Activated CD8-positive, alpha-beta memory T cell treated with anti-CD3 and anti-CD28 coated beads, Interleukin-2, amount 50 U/mL, for 48 hours (primary cell): ENCODE measurements at places on chromosomes 2 and 18.

DNA sequence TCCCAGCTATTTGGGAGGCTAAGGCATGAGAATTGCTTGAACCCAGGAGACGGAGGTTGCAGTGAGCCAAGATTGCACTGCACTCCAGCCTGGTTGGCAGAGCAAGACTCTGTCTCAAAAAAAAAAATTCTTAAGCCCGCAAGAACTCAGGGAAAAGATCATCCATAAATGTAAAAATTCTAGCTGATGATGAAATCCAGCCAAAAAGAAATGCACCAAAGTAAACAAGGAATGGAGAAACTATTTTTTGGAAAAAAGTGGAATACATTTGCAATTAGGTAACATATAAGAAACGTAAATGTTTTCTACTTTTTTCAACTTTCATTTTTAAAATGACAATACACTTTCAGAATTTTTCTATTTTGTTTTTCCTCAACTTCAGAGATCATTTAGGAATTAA is 61.3 kb downstream of the ASXL2 start:
- DNase-seq: no peak

DNA sequence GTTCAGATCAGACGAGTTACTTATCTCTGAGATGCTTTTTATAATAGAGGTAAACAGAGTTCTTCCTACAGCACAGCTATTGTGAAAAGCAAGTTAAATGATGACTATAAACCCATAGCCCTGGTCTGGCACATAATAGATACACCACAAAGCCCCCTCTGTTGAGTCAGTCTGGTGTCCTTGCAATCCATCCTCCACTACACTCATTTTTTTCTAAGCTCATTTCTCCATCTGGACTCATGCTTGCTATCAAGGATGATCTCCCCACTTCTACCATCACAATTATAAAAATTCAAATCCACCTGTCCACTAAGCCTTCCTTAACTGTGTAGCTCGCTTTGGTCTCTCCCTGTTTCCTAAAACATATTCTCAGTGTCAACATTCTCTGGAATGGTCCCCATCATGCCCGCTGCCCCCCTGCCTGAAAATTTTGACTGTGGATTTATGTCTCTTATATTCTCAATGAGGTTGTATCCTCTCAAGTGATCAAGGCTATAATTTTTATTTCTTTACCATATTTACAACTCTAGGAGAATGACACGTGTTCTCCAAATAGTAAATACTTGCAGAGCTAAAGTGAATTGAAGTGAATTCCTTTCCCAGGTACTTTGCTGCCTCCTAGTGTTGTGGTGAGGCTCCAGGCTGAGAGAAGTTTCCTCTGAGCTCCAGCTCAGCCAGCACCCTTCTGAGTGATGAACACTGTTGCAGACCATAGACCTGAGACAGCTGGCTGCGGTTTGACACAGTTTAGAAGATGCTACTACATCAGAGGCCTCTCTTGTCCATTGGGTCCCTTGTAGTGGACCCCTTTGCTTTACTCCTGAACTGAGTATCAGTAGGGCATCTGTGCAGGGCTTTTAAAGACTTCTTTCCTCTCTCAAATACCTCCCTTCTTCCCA is 108.7 kb downstream of the DPP10 start:
- DNase-seq: no peak

DNA sequence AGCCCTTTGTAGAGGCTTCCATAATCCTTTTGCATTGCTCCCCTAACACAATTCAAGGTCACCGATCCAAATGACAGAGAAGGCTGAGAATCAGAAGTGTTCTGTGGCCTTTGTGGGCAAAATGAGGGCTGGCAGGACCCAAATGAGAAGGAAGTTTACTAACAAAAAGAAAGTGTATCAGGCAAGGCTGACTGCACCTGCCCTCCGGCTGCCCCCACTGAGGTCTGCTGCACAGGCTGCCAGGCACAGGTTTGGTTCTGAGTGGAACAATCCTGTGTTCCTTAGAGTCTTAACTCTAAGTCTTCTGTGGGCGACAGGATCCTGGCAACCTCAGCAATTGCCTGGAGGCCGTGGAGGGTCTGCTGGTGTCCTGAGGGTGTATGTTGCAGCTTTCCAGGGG is 568.5 kb downstream of the CMPK2 start:
- DNase-seq: no peak

GRCh38 chr18:54983041-54983686 is 23.9 kb upstream of the CCDC68 start:
- DNase-seq: no peak

DNA sequence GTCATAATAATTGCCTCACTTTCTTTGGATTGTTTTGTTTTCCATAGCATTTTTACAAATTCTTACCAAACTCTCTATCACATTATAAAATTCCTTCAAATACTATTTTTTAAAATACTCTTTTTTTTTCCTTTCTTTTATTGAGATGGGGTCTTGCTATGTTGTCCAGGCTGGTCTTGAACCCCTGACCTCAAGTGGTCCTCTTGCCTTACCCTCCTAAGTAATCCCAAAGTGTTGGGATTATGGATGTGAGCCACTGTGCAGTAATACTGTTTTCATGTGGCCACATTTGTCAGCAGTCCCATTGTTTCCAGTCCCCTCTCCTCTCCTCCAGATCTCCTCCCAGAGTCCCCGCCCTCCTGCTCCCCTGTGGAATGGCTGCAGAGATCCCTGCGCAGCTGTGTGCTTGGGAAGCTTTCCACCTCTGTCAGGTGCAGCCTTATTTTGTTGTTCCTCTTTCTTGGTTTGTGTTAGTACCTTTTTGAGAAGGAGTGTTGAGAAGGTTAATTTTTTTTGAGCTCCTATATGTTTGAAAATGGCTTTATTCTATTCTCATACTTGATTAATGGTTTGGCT is 227.3 kb downstream of the LOXHD1 start:
- no peak for DNase-seq

GRCh38 chr2:55914786-55915185 is 8.8 kb downstream of the EFEMP1 start:
- DNase-seq: no peak

GRCh38 chr18:12645751-12646203 is 12.1 kb downstream of the SPIRE1 start:
- no peak for DNase-seq

DNA sequence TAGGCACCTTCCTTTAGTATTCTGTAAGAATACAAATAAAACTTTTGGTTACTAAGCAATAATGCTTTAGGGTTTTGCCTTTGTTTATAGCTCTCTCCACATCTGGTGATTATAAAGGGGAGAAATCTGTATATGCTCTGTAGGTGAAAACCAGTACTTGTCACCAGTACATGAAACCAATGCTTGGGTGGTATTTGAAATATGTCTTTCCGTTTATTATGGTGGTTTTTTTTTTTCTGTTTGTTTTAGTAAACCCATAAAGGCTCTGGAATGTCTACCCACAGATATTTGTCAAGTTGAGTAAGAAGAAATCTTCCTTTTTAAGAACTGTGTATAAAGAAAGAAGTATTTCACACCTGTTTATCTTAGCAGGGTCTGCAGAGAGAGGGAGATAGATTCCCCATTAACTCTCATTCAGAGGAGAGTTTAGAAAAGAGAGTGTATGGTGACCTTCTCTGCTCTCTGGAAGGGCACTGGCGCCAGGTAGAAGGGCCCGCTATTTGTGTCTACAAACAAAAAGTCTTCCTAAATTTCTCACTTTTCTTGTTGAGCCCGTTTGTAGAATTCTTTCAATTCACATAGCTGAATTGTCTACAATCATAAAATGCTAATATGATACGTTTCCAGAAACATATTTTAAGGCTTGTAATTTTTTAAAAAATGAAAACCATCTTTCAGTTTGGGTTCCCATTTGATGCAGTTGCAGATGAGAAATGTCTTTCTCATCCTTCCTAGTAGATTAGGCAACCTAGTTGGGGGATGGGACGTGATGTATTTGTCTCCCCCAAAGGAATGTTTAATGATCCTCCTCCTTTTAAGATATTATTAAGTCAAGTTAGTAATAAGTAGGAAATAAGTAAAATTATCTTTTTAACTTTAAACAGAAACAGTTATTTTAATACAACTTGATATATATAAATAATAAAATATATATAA is 33.9 kb downstream of the MAP3K20 start:
- no peak for DNase-seq

DNA sequence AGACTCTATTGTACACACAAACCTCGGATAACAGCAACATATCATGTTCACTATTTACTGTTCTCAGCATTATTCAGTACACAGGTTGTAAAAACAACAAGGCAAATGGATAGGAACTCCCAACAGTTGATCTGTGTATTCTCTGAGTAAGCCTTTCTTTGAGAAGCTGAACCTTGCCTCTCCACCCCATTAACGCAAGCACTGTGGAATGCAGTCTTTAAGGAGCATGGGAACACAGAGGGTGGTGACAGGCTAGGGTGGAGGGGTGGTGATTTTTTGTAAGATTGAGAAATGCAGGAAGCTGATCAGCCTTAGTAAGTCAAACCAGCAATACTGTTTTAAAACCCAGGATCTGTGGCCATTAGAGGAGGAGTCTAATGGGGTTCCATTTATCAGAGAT is 19.6 kb upstream of the SERPINB11 start:
- no peak for DNase-seq

- no peak for DNase-seq
Observed at GRCh38 chr2:134305109-134305491, 51.2 kb downstream of the MGAT5 start.

- no peak for DNase-seq
Observed at GRCh38 chr18:27185025-27185763, at the start of gene CHST9. TSS of gene CHST9 (minus strand) at chr18:27185308. CDS start at chr18:27142809, 42,499 bp downstream.

GRCh38 chr18:25237571-25238267 is 114.2 kb downstream of the ZNF521 start:
- DNase-seq: no peak

- DNase-seq: no peak
Observed at GRCh38 chr2:235950473-235950809, 217.7 kb downstream of the GBX2 start.

DNA sequence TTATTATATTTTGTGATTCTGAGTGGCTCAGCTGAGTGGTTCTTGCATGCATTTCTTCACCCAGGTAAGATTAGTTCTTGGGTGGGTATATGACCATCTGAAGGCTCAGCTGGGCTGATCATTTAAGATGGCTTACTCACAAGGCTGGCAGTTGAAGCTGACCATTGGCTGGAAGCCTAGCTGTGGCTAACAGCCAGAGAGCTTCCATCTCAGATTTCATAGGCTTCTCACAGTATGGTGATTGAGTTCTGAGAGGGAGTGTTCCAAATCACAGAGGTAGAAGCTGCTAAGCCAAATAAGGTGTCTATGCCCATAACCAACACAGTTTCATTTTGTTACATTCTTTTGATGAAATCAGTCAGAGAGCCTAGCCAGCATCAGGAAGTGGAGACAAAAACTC is 117.4 kb upstream of the RPRM start:
- no peak for DNase-seq

DNA sequence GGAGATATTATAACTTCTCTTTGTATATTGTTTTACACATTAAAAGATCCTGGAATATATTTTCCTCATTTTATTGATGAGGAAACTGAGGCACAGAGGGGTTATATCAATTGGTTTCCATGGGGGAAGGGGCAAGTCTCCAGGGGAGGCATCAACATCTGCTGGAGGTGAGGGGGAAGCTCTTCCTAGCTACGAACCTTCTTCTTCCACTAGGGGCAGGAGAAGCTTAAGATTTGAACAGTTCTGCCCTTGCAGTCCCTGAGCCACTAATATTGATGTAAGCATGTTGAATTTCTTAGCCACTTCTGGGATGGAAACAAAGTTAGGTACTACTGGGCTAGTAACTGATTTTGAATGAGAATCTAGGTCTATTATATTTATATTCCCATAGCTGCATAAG is 140.1 kb upstream of the AQP4 start:
- no peak for DNase-seq

- no peak for DNase-seq
Observed at GRCh38 chr2:2901384-2902345, 476.0 kb downstream of the EIPR1 start.

- DNase-seq: no peak
Observed at GRCh38 chr18:48860269-48861180, 90.2 kb downstream of the SMAD7 start.

DNA sequence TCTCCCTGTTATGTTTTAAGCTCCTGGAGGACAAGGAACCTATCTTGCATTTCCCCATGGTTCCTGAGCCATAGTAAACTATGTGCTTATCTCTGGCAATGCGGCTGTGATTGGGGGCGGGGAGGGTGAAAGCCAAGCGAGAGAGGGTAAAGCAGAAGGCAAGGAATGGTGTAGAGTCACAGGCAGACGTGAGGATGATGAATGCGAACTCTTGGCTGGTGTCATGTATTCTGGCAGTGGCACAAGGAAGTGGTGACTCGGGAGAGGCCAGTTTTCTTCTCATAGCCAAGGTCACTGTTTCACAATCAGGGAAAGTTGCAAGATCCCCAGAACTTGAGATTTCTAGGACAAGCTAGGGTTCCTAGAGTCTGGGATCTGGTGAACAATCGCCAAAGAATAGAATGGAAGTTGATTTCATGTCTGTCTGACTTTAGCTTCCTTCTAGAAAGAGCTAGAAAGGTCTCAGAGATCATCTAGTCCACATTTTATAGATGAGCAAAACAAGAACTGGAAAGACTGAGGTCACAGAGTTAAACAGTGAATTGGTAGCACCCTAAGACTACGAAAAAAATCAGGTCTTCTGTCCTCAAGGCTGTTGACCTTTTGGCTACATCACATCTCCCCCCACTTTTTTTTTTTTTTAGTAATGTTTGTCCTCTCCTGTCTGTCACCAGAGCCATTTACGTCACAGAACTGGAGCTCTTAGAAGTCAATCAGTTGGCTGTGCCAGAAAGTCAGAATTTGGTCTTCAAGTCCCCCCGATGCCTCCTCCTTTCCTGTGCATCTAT is 137.0 kb downstream of the BCL11A start:
- no peak for DNase-seq

DNA sequence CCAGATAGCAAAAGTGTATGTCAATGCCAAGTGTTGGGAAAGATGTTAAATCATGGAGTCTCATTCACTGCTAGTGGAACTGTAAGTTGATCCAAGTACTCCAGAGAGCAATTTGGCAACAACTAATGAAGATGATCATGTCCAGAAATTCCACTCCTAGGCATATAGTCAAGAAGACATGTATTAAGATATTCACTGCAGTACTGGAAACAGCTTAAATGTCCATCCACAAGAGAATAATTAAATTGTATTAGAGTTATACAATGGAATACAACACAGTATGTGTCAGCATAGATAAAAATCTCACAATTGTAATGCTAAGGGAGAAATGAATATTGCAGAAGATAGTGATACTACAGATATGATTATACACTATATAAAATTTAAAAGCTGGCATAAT is 15.2 kb upstream of the LBH start:
- DNase-seq: no peak

- no peak for DNase-seq
Observed at GRCh38 chr2:53600815-53601214, 166.8 kb upstream of the CHAC2 start.

- no peak for DNase-seq
Observed at GRCh38 chr2:108918941-108919341, 70.1 kb downstream of the EDAR start.

DNA sequence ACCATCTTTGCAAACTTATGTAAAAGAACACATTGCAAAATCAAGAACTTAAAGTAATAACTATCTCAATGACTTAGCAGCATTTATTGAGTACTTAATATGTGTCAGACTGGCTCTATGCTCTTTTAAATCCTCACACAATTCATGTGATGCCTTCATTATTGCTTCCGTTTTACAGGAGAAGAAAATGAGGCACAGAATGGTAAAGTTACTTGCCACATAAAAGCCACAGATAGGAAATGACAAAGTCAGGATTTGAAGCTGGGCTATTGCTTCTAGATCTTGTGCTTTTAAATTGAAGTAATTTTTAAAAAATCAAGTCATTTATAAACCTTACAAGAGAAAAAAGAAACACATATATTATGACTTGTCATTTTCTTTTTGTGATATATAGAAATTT is 174.2 kb downstream of the WDR7 start:
- DNase-seq: no peak
